ENCODE measurements at places on chromosomes 2 and 18. TPM values are rescaled to one million over a fixed set of nuclear protein-coding genes. Genes with fewer than 3 reads are reported as not detected.

- DNase-seq = no peak
These were observed 73.8 kb downstream of the KIF5C start for GRCh38 chr2:148948868-148949267.

GRCh38 chr2:238202326-238203093 is 985 bp downstream of the ILKAP start:
- DNase-seq = no peak

DNA sequence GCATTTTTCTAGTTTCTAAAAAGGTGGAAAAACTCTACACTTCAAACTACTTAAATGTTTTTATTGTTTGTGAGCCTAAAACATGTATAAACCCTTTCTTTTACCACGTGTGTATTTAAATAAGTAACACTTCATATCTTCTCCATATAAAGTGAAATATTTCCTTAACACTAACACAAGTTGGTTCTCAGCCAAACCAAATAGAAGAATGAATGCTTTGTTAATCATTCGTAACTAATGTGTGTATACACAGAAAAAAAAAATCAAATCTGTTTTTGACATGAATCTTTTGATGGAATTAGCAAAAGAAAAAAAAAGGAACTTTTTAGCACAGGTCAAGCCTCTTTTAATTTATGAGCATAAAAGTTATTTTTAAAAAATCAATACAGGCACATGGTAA is 89.3 kb downstream of the EHBP1 start:
- DNase-seq = no peak

GRCh38 chr2:69567157-69567908 is 76.2 kb downstream of the AAK1 start:
- no peak for DNase-seq

DNA sequence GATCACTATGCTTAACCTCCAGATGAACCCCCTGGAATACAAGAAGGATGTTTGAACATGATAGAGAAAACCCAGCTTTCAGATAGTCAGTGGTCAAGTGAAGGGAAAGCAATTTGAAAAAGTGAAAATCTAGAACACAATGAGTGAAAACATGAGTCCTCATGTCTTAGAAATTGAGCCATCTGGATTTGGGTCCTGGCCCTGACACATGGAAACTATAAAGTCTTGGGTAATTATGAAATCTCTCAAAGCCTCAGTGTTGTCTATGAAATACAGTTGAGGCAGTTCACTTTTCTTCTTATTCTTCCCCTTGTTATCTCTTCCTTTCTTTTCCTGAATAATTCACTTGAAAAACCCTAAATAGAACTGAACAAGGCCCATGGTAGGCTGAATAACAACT is 120.6 kb downstream of the EN1 start:
- DNase-seq = no peak

DNA sequence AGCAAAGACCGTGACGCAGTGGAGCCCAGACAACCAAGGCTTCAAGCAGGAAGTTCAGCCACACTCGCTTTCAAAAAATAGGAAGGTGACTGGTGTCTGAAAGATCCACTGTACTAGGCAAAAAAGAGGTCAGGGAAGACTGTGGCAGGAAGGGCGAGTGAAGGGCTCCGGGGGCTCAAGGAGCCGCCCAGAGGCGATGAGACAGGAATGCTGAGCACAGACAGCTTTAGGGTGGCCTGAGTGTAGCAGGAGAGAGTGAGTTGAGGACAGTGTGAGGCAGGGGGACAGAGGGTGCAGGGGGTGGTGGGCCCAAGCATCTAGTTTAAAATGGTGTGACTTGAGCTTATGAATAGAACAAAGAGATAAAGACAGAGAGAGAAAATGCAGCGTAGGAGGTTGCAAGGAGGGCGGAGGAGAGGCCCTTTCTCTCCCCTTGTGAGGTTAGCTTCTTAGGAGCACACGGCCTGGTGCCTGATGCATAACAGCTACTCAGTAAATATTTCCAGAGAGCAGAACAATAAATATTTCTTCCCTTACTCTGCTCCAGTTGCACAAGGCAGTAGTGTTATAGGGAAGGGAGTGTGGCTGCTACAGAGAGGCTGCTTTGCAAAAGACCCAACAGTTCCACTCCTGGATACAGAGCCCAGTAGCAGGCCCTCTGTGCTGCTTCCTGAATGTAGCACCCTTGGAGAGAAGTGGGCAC is 789.7 kb upstream of the RAB6C start:
- no peak for DNase-seq

AGXT gene
- not detected for total RNA-seq

FHOD3 gene
- total RNA-seq = not detected
